ENCODE measurements at places on chromosomes 7 and 10.

DNA sequence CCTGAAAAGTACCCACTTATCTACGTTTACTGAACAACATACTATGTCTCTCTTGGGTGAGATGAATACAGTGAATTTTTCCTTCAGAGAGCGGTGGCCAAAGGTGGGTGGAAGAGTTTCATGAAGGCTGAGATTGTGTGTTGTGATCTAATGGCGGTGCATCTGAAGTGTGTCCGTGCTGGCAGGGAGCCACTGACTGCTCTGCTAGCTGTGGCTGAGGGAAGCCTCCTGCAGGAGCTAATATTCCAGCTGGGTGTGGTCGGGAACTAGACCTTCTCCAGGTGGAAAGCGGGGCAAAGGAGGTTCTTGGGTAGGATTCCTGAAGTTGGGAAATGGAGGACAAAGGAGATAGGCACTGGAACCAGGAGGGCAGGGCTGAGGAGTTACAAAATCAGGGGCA is 69.2 kb upstream of the GRB10 start:
- DNase-seq = no peak

DNA sequence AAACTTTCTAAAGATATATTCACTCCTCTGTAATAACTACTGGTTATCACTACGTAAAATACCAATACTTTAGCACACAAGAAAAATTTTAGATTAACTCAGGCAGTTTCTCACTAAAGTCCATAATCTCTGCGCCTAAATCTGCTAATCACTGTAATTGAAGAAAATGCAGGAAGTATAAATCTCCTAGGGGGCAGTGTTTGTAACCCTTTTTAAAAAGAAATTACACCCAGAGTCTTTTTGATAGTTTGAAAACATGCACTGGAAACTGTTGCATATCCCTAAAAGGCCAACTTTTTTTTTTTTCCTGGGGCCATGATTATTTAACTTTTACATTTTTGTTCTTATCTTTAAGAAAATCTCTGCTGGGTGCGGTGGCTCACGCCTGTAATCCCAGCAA is 209.6 kb downstream of the KIAA1217 start:
- DNase-seq = no peak

DNA sequence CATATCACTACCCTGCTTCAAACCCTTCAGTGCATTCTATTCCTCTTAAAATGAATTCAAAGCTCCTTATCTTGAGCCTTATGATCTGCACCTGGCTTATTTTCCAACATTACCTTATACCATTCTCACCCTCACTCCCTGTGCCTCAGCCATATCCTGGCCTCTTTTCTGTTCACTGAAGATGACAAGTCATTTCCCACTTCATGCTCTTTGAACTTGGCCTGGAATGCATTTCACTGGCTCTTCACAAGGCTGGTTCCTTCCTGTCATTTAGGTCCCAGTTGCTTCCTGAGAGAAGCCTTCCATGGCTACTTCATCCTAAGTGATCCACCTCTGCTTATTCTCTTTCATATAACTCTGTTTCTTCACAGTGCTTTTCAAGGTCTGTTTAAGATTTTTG is 3.2 kb upstream of the LIPF start:
- DNase-seq = no peak

- no peak for DNase-seq
Measured at GRCh38 chr7:88071994-88072714, 138.1 kb downstream of the ADAM22 start.

DNA sequence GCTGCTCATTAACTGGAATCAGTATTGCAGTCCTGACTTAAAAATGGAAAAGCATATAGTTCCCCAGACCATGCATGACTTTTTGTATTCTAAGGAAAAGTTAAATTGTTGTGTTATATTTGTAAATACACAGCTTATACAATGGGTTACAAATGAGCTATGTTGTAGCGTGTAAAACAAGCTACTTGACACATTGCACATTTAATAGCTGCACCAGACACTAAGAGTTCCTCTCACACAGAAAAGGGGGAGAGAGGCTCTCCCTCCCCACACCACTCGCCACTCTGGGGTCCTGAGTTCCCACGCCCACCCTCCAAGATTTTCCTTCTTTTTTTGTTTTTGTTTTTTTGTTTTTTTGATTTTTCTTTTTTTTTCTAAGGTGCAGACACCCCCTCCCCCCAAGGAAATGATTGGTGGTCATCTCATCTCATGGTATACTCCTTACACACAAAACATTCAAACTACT is 6.3 kb downstream of the KLF6 start:
- DNase-seq = no peak

- no peak for DNase-seq
Measured at GRCh38 chr10:80465839-80466590, 11.9 kb downstream of the TSPAN14 start.

- DNase-seq = no peak
Measured at GRCh38 chr7:25858200-25858524, 293.8 kb upstream of the NFE2L3 start.

Measured in AG09319 (cell line).